Stimulated activated naive CD8-positive, alpha-beta T cell treated with anti-CD3 and anti-CD28 coated beads, Interleukin-15, Interleukin-2, amounts not matched to agents 100 U/mL and 50 U/mL, for 24 hours (primary cell): ENCODE measurements at places on chromosomes 3 and 15.

DNA sequence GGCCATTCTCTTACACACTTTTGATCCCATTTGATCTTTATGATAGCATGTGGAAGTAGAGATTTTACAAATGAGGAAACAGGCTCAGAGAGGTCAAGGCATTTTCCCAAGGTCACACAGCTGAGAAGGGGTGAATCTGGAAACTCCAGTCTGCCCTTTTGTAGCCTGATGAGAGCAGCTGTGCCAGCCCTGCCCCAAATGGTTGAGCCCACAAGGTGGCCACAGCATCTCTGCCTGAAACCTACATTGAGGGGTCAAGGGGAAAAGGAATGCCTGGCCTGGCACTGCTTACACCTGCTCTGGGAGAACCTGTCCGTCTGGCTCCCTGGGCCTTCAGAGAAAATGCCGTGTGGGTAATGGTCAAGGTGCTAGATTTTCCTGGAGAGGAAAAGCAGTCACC lies 200.2 kb upstream of the LINGO1 start:
- DNase-seq: no peak

DNA sequence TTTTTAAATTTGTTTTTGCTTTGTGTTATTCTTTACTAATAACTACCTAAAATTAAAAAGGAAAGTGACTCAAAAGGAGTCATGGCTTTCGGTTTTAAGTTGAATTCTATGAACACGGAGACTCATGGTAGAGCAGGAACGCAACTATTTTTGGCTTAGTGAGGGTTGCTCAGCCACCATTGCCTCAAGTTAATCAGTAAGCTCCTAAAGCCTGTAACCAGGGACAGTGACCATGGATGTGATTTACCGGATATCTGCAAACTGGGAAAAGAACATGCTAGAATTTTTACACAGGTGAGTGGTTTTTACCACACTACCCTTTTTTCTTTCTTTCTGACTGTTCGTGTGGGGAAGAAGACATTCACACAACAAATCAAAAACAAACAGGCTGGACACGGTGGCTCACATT lies 11.8 kb downstream of the SLC12A8 start:
- no peak for DNase-seq

- DNase-seq: no peak
These were observed 193.7 kb upstream of the MME start for GRCh38 chr3:154886437-154886836.

DNA sequence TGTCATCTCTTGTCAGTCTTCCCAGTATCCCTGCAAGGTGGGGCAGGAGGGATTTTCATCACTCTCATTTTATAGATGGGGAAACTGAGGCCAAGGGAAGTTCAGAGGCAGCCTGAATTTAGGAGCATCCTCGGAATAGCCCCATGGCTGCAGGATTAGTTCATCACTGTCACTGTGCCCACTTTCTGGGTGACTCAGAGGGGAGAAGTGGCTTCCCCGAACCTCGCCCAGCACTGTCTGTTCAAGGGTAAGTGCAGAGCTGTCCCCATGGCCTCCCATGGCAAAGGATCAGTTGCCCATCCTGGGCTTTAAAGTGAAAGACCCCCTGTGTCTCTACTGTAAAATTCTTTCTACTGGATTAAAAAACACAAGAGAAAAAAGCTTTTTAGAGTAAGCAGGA lies 60.0 kb upstream of the SEC13 start:
- no peak for DNase-seq

GRCh38 chr3:12896063-12896985 lies 55.0 kb upstream of the RPL32 start:
- no peak for DNase-seq

DNA sequence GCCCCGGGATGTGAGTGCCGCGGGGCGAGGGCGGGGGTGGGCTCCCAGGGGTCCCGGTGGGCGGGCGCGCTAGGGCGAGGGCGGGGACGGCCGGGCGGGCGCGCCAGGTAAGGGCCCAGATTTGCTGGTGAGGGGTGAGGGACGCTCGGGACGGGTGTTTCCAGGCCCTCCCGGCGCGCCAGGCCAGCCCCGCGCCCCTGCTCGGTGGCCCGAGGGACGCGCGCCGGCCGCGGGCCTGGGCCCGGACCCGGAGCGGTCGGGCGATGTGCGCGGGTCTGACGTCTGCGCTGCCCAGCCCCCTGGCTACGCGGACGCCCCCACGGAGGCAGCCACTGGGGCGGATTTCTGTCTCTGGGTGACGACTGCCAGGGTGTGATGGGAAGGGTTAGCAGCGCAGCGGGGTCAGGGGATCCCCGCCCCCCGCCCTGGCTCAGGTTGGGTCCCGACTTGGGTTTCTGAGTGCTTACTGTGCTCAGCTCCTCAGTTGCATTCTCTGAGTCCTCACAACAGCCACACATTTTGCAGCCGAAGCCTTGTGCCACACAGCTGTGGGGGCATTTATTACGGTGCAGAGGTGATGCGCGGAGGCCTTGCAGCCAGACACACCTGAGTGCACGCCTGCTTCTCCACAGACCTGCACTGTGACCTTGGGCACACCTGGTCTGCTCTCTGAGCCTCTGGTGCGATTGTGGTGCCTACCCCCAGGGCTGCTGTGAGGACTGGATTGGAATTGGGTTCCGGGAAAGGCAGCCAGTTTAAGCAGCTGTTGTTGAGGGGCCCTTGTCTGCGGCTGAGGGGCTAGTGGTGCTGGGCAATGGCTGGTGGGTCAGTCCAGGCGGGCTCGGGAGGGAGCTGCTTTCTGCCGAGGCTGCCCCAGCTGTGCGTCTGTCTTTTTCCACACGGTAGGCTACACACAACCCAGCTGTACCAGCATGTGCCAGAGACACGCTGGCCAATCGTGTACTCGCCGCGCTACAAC lies 523 bp downstream of the HDAC11 start:
- peak; percentile 44 for DNase-seq

- DNase-seq: no peak
These were observed 32.3 kb upstream of the CTSH start for GRCh38 chr15:78977091-78977571.

GRCh38 chr3:175304404-175304803 lies 445.3 kb downstream of the NAALADL2 start:
- no peak for DNase-seq

DNA sequence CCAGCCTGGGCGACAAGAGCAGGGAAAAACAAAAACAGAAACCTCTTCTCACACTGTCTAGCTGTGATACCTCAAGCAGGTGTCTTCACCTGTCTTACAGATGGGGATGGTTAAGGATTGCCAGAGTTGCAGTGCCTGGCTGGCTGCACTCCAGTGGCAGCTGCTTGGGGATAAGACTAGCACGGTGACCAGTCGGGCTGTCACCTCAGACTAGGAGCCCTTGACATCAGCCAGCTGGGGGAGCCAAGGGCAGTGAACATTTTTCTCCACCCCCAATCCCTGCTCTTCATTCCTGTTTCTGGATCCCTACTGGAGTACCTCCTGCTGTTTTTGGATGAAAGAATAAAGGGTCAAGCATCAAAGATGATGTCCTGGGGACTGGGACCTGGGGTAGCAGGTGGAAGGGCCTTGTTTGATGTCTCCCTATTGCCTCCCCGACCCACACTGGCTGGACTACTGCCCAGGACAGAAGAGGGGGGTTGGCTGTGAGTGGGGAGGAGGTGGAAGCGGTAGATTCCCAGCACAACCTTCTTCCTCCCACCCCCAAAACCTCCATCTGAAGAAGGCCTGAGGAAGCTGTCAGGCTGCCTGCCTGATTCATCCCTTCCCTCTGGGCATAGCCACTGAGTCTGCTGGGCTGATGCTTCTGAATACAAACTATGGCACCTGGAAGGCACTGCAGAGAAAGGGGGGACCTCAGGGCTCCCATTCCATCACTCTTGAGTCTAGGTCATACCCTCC lies 7.0 kb upstream of the CPNE9 start:
- no peak for DNase-seq

DNA sequence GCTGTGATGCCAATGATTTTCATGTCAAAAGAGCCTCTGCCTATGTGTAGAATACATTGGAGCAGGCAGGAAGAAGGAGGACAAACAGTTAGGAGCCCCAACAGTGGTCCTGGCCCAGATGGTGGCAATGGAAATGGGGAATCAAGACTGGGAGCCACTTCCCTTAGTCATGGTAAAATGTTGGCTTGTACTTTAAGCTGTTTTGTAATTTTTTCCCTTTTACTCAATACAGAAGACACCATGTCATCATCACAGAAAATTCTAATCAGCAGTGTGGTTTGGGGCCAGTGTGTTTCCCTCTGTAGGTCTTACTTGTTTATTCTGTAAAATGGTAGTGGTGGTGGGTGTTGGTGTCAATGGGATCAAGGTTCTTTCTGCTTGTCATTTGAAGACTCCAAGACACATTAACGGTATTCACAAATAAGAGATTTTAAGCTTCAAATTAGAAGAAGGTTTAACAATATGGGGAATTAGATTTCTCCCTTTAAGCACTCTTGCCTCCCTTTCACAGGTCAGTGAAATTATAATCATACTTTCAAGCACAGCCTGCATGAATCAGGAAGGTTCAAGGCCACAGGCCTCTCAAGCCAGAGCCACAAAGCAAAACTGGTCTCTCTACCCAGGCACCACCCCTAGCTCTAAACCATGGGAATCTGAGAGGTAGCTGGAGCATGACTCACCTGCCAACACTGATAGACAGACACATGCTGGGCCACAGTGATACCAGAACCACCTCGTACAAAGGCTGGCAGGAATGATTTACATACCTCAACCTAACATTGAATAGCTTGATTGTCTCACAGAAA lies 24.9 kb downstream of the SIAH2 start:
- peak; percentile 60 for DNase-seq

- DNase-seq: no peak
These were observed 9.5 kb downstream of the CAV3 start for GRCh38 chr3:8743021-8743601.

GRCh38 chr3:128285042-128285966 lies 132.0 kb downstream of the EEFSEC start:
- no peak for DNase-seq

- no peak for DNase-seq
These were observed 97.8 kb downstream of the IGSF11 start for GRCh38 chr3:118936811-118937210.

GRCh38 chr15:69973102-69973714 lies 124.5 kb downstream of the TLE3 start:
- peak; percentile 19 for DNase-seq

GRCh38 chr3:132279030-132279429 lies 38.2 kb upstream of the ACP3 start:
- no peak for DNase-seq

GRCh38 chr15:93265111-93265556 lies 176.1 kb upstream of the RGMA start:
- DNase-seq: no peak

DNA sequence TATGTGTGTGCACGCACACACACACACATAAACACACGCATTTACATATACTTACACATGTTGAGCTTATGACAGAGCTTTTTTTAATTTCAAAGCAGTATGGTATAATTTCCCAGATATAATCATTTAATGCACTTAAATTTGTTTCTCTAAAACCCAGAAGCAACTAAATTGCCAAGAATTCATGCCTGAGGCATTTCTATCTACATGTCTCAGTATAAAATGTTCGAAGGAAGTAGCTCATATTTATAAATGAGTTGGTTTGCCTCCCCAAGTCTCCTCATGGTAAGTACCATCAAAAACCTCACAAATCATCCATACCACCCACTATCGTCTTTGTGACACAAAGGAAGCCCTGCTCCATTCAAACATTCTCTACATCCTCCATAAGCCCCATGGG lies 130.6 kb downstream of the RPL22L1 start:
- no peak for DNase-seq

DNA sequence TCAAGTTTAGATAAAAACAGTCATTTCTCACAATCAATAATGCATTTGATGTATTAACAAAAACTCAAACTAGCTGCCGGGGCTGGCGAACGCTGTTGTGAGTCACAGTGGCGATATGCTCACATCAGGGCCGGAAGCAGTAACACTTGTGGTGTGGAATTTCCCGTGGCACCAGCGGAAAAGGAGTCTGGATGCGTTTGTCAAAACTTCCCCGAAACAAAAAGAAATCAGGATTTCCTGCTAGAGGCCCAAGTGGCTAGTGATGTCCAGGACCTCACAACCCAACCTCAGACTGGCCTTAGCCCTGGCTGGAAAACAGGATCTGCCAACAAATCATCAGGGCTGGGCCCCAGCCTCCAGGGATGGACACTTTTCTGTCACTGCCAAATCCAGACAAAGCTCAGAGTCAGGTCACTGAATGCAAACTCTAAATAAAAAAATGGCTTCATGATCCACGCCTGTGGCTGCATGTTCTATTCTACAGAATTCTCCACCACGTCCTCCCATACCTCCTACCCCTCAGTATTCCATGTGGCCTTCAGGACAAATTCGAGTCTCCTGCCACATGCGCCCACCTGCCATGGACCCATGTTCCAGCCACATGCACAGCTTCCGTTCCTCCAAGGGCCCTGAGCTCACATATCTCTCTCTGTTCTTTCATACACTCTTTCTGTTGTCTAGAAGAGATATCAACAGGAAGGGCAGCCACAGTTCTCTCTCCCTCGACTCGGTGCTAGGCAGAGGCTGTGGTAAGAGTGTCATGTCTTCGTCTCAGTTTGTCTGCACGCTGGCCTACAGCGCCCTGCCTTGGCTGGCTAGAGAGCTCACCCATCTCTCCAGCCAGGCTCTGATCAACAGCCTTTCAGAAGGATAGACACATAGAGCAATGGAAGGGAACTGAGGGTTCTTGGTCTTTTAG lies 35.4 kb downstream of the EHD4 start:
- DNase-seq: peak; percentile 70

GRCh38 chr15:59185725-59186124 lies 20.9 kb upstream of the LDHAL6B start:
- DNase-seq: no peak

DNA sequence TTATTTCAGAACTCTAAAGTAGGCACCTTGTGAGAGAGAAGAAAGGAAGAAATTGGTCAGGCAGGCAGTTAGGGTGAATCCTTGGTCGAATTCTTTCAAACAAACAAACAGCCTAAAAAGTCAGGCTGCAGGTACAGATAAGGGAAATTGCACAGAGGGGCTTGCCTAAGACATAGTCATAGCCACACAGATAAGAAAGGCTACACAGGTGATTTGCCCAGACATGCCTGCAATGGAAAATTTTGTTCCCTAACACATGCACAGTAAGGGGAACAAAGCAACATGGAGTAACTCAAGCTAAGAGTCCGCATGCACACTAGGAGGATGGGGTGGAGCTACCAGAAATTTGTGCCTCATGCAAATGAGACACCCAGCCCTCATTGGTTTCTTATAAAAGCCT lies 91.4 kb upstream of the TUSC7 start:
- no peak for DNase-seq

DNA sequence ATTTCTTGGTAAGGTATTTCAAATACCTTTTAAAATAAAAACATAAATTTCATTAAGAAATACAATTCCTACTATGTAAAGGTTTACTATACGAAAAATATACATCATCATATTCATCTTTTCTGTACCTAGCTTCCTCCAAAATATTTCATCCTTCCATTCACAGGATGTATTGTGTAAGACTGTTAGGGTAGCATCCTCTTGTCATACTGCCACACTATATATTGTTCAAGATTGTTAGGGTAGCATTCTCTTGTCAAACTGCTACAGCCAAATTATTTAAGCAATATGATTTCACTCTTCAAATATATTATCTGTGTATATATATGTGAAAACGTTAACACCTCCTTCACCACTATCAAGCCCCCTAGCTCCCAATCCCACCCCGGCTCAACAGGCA lies 3.5 kb downstream of the RPL22L1 start:
- DNase-seq: no peak
